NCI-H2081 treated with DMSO at 0.1 percent for 48 hours (cell line): ENCODE measurements at places on chromosomes 2 and 18.

- no peak for DNase-seq
These were observed 61.1 kb downstream of the COA5 start for GRCh38 chr2:98547092-98547790.

DNA sequence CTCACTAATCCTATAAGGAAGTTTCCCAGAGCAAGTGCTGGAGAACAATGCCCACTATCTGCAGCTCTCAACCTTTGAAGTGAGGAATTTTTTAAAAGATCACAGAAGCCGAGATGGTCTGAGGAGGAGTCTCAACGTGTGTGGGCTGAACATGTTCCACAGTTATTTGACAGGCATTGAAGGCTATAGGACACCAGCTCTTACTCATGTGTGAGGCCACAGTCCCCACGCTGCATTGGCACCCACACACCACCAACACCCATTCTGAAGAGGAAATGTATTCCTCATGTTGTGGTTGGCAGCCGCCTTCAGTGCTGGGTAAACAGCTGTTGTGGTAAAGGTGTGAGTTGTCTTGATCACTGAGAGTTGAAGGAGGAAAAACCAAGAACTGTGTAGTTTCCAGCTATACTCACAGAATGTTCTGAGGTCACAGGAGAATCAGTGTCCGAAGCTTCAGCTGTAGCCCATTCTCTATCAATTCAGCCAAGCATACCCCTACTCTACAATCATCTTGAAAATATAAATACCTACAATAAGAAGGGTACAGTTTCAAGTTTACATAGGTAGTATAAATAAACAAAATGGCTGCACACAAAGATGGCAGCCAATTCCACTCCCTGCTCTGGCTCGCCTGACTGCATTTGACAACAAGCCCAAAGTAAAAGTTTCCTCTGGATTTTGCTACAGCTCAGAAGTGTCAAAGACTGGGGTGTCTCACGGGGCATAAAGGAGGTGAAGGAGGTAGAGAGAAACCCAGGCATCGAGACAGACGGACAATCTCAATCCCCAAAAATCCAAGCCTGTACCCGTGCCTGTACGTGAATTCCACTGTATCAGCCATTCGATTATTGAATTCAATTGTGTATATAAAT, 12.1 kb downstream of the CD226 start:
- DNase-seq, result no peak

DNA sequence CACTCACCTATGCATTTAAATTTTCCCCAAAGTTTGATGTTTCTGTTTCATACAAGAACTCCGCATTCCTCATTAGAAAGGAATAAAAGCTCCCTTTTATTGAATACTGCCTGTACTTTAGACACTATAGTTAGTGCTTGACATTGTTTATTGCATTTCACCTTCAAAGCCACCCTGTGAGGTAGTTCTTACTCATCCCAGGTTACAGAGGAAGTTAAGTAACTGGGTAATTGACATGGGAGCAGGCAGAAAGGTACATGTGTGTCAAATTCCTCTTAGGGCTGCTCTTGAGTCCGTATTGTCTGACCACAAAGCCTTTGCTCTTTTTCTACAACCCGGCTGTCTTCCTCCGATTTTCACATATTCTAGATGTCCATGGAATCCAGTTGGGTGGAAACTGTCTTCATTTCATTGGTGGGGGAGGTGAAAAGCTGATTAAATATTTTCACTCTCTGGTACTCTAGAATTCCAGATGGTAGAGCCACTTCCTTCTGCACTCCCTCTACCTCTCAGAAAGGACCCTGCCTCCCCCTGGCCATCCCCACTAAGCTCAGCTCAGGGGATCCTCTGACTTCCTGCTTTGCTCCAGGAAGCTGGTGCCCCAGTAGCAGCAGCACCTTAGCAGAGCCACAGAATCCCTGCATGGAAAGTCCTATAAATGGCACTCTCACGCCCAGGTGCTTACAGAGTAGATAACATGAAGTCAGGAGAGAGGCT, 319.2 kb downstream of the LRATD1 start:
- no peak for DNase-seq

DNA sequence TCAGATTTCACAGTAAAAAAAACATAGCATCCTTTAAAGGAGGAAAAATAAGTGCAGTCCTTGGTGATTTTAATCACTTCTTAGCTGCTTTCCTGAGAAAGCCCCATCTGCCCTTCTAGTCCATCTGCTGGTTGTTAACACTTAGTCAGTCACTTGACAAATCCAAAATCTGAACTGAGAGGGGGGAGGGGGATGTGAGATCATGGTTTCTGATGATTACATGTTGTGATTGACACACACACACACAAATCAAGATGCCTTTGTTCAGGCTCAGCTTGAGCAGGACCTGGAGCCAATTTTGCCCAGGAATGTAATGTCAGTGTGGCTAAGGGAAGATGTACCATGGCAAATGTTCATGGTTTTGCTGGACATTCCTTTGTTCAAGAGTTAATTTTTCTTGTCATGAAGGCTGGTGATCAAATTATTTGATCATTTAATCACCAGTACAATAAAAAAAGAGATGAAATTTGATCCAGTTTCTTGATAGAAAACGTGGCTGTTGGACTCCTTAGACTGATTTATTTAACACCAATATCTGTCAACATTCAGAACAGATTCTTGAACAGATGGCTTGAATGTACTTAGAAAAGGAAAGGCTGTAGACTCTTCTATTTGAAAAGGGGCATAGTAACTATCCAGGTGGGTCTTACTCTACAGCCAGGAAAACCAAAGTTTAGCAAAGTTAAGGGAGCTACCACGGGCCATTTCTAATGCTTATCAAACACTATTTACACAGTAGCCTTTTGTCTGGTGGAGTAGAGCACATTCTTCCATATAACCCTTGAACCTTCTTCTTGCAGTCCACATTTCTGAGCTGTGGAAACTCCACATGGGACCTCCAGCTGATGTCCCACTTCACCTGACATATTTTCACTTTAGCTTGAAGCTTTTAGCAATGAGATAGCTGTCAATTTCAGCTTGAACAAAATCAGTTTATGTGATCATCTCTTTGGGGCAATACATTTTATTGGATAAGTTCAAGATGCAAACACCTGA, 408.7 kb downstream of the PIK3C3 start:
- DNase-seq, result no peak

DNA sequence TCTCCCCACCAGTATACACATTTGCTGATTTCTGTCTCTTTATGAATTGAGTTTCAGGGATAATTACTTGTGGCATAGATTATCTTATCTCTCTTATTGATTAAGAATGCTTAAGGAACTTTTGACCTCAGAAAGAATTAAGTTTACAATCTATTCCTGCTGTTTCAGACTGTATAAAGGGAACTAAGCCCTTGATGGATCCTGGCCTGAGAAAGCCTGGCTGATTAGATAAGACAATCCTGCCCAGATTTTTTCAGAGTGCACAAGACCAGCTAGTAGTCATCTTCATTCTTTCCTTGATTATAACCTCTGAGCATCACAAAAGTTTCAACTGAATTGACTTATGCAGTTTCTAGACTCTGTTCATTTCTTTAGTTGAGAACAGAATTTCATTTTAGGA, 22.7 kb upstream of the TFPI start:
- DNase-seq, result no peak

DNA sequence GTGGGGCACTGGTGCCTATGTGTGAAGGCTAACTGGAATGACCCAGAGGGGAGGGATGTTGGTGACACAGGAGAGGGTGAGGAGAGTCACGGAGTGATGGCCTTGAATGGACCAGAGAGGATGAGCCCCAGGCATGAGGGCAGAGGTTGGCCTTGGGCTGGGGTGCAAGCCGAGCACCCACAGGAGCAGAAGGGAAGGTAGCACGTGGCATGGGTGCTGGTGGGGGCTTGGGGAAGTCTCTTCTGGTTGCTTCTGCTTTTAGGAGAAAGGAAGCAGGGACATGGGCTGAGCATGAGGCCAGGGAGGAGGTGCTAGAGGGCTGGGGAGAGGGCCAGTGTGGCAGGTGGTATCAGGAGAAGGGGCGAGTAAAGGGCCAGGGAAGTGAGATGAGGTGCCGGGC, 183.8 kb downstream of the DYSF start:
- no peak for DNase-seq
